ENCODE measurements at places on chromosomes 5 and 9.

GRCh38 chr5:177594071-177594470, 2.1 kb downstream of the TMED9 start:
- no peak for DNase-seq

- DNase-seq: no peak
Observed at GRCh38 chr5:125227333-125228095, 481.1 kb upstream of the ZNF608 start.

DNA sequence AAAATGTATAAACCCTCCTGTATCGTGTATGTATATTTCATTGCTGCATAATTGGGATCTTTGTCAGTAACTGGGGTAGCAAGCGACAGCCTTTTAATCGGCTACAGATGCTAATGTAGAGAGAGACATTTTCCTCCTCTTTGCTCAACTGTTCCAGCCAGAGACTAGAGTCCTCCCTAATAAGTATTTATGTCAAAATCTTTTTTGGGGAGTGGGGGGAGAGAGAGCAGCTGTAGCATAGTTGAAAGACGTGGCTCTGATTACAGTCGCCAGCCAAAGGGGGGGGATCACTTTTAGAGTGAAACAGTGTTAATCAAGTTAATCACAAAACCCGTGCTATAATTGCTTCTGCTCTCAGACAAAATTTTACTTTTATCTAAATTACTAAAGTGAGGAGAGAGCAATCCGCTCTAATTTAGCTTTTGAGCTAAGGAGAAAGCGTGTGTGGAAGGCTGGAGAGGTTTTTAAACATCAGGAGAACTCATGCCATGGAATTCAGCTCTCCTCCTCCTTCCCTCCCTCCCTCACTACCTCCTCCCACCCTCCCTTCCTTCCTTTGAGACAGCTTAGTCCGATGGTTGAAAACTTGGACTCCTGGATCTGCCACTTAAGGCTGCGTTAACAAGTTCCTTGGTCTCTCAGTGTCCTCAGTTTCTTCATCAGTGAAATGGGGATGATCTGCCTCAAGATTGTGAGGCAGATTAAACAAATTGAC, 87.3 kb upstream of the ZNF618 start:
- DNase-seq: no peak

DNA sequence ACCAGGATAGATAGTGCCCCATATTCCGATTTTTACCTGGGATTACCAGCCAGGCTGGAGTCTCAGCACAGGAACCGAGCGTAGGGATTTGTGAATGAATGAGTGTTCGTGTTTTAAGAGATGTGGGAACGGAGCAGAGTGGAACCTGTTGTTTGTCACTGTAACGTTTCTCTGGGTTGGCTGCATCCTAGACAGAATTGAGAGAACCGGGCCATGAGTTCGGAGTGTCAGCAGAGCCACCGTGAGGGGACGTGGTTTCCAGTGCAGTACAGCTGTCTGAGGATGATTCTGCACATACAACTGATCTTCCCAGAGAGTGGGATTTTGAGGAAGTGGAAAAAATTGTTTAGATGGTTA, 1.2 kb downstream of the PDE8B start:
- DNase-seq: no peak
